Activated CD8-positive, alpha-beta memory T cell treated with anti-CD3 and anti-CD28 coated beads for 1 hour (primary cell): ENCODE measurements at places on chromosomes 3 and 15.

DNA sequence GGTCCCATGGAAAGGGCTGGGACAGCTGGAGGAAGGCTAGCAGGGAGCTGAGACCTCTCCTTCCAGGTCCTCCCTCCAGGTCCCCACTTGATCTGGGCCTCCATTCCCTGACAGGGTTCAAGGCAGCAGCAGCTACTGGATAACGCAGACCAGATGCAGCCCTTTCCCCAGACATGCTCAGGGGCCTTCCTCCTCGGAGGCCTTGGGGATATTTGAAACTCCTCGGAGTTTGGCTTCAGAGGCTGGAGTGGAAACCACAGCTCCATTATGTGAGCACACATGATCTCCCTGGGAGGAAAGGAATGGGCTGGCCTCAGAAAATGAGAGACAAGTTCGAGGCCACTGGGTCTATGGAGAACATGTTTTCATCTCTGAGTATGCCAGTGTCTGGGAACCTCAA is 119.3 kb downstream of the SMAD6 start:
- DNase-seq = no peak

- DNase-seq = no peak
Measured at GRCh38 chr3:75140904-75141615, 523.1 kb upstream of the FRG2C start.

GRCh38 chr3:192577271-192577670 is 150.1 kb downstream of the FGF12 start:
- DNase-seq = no peak

GRCh38 chr3:129627350-129628168 is 21.1 kb upstream of the PLXND1 start:
- no peak for DNase-seq
